Nephron progenitor cell (in vitro differentiated cells): ENCODE measurements at places on chromosomes 3 and 15.

GRCh38 chr3:103847081-103848062 is 1412.6 kb downstream of the ZPLD1 start:
- DNase-seq = no peak

- no peak for DNase-seq
Measured at GRCh38 chr3:107684431-107684925, 161.7 kb downstream of the BBX start.

- no peak for DNase-seq
Measured at GRCh38 chr3:177367788-177368187, 170.5 kb upstream of the TBL1XR1 start.

- DNase-seq = no peak
Measured at GRCh38 chr3:139557041-139557440, 17.5 kb upstream of the RBP1 start.

DNA sequence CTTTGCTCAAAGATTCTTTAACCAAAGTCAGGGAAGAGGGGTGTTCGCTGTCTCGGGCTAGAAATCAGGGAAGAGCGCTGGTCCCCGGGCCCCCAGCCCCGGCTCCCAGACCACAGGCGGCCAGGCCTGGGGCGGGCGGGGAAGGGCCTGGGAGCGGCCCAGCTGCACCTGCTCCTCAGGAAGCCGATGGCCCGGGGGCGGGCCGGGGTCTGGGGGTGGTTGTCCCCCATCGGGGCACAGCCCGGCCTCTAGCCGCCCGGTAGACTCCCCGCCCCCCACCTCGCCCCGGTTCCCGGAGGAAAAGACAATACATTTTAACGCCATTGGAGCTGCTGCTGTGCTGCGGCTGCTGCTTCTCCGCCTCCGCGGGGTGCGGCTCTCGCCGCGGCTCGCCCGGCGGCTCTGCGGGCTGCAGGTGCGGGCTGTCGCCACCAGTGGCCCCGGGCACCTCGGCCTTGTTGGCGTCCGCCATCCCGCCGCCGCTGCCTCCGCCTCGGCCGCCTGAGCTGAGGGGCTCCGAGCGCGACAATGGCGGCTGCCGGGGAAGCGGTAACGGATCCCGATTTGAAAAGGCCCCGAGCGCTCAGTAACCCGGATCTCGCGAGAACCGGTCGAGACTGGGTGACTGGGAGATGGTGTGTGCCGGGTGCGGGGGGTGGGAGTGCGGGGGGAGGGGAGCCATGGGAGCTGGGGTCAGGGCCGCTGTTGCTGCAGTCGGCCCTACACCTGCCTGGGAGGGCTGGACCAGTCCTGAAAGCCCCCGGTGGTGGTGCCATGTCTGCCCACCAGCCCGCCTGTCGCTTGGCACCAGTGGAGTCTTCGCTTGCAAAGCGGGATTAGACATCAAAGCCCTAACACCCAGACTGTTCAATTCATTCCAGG is at the start of gene MYEF2:
MYEF2 (minus strand) TSS at position 530 of the 882 bp plus-strand sequence; CDS start at position 472, 58 bp downstream.
- peak; percentile 78 for DNase-seq

DNA sequence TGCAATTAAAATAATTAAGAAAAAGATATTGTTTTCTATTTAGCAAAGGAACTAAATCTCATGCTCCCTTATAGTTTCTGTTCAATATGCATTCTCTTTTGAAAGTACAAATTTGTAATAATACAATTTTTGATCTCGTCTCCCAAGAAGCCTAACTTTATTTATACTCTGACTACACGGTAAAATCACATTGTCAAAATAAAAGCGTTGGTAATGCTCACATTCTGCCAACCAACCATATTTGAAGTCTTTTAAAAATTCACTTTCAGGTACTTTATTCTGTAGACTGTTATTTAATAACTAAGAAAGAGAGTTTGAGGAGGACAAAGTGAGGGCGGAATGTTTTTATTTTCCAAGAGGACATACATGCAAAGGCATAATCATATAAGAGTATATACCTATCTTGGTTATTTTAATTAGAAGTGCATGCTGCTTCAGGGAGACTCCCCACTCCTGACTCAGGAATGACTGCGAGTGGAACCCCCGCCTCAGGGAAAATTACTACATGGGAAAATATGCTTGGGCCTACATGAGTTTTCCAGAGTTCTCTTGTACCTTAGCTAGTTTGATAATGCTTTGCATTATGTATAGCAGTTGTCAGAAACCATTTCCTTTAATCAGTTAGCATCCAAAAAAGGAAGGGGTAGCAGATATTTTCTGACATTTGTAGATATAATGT is 19.3 kb downstream of the MBNL1 start:
- DNase-seq = no peak

GRCh38 chr3:119647171-119647570 is 13.2 kb downstream of the POPDC2 start:
- no peak for DNase-seq

DNA sequence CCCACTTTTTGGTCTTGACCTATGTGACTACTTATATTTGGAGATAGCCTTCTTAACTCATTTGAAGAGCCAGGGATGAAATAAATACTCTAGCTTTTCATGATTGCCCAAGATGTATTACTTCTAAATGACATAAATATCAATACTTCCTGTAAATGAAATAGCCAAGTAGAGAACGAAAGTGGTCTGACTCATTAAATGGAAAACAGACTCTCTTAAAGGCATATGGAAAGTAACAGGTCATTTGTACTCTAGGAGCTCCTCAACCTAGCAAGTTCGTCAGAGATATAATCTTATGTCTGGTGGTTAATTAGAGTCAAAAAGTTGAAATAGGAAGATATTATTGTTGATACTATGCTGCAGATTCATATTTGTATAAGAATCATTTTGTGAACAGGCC is 1105.4 kb downstream of the TUSC7 start:
- no peak for DNase-seq

- DNase-seq = no peak
Measured at GRCh38 chr15:74263466-74263865, 27.3 kb downstream of the CCDC33 start.

- no peak for DNase-seq
Measured at GRCh38 chr15:82064824-82065223, 19.0 kb upstream of the MEX3B start.

- DNase-seq = no peak
Measured at GRCh38 chr3:186514296-186515002, 29.7 kb downstream of the CRYGS start.

DNA sequence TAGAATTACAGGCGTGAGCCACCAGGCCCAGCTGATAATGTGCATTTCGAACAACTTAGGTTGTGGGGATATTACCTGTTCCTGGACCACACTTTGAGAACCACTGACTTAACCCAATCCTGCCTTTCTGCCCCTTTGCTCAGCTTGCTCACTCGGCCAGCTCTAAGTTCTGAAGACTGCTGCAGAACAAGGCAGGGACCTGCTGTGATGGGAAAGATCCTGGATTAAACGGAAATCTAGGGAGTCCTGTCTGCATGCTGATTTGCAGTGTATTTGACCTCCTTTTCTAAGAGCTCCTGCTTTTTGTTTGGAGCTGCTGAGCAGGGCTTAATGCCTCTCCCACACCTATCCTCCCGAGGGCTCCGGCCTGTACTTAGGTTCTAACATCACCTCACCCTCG is 2.9 kb downstream of the LTK start:
- no peak for DNase-seq

- no peak for DNase-seq
Measured at GRCh38 chr15:42021593-42021992, 751 bp upstream of the PLA2G4E start.

DNA sequence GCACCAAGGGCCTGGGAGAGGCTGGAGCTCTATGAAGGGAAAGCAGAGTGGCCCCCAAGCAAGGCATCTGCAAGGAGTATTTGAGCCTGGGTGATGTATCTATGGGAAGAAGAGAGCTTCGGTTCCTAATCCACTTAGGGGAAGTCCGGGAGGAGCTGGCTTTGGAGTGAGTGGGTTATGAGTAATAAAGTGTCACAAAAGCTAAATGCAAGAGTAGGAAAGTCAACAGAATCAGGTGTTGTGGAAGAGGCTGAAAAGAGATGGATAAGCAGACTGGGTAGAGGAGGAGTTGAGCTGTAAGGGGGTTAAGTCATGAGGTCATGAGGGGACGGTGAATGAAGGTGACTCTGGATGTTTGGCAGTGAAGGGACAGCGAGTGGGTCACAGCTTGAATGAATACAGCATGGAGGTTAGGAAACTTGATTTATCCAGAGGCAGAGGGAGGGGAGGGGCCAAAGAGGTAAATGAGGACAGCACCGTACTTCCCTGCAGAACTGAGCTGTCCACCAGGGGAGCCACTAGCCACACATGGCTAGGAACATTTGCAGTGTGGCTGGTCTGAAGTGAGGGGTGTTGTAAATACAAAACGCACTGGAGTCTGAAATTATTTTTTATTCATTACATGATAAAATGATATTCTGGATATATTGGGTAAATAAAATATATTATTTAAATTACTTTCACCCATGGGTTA is 83.3 kb downstream of the ADCY5 start:
- DNase-seq = peak; percentile 30

DNA sequence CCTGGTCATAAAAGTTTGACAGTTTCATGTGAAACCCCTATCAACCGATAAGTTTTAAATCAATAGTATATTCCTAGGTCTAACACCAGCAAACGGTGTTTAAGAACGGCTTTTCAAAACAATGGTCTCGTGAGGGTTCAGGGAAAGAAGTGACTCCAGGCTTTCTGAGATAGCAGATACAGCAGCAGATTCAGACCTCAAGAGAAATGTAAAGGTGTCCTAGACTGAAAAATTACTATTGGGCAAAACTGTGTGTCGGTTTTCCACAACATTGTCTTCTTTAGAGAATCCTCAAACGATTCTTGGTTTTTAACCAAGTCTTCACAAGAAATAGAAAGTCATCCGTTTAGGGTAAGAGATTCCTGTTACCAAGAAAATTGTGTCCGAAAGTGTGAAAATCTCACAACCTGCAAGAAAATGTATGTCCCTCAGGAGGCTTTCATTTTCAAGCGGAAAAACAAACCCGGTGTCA is 1.2 kb downstream of the SETD2 start:
- no peak for DNase-seq

DNA sequence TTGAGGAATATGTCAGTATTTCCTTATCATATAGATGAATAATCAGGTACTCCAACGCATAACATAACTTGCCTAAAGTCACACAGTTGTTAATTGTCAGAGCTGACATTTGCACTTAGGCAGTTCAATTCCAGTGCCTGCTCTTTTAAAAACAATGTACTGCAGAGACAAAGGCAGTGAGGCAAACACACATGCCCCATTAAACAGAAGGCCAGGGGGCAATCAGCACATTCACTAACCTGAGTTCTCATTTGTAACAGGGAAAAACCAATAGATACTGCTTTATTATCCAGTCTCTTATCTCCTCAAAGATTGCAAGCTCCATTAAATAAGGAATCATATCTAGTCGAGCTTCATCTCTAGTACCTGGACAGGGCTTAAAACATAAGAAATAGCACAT is 1017.4 kb downstream of the SQOR start:
- DNase-seq = peak; percentile 9

DNA sequence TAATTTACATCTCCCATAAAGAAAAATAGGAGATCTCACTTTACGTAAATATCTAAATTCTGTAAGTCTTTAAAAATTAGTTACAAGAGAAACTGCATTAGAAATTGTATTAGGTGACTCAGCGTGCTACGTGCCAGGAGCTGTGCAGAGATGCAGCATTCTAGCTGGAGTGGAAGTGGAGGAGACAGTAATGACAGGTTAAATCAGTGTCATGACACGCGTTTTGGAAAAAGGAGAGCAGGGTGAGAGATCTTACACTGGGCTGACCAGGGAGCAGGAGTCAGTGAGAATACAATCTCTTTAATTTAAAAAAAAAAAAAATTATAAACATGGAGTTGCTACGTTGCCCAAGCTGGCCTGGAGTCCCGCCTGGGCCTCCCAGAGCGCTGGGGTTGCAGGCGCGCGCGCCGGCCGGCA is 635 bp downstream of the TUBGCP5 start:
- DNase-seq = no peak

DNA sequence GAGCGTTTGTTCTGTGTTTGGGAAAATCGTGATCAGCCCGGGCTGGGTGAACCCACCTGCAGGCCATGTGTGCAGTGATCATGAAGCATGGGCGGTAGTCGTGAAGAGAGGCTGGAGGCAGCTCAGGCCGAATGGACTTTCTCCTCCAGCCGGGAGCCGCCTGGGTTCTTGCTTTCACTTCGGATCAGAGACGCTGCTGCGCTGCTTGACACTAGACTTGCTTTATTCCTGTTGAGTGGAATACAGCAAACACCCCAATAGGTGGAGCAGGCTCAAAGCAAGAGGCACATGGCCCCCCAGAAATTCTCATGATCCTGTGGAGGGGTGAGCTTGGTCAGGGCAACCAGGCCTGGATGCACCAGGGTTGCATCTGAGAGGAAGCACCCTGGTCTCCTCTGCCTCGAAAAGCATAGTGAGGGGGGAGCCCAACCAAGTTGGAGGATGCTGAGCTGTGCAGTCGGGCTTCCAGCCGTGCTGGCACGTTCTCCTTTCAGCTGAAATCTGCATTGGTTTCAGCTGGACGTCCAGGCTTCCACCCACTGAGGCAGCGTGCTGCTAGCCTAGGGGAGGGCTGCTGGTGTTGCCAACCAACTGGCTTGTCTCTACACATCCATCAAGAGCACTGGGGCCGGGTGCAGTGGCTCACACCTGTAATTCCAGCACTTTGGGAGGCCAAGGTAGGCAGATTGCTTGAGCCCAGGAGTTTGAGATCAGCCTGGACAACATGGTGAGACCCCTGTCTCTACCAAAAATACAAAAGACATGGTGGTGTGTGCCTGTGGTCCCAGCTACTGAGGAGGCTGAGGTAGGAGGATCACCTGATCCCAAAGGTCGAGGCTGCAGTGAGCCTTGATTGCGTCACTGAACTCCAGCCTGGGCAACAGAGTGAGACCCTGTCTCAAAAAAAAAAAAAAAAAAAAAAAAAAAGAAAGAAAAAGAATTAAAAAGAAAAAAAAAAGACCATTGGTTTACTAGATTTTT is 2.8 kb upstream of the NRROS start:
- DNase-seq = no peak

DNA sequence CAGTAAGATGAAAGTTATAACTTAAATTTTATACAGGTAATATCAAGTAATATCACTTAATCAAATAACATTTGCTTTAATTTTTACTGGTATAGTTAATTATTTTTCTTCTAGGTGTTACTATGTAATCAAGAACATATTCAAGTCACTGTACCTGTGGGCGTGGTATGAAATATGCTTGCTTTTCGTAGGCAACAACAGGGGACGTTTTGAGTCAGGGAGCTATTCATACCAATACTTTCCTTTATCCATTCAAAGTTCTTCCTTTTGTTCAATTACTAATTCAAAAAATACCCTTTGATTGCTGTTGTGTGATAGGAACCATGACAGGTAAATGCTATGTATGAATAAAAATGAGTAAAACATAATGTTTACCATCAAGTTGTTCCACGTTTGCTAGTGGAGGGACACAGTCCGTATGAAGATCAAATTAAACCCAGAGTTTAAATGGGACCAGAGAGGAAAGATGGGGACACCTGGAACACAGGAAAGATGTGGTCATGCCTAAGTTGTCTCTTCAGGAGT is 654.0 kb upstream of the KCNMB2 start:
- no peak for DNase-seq

DNA sequence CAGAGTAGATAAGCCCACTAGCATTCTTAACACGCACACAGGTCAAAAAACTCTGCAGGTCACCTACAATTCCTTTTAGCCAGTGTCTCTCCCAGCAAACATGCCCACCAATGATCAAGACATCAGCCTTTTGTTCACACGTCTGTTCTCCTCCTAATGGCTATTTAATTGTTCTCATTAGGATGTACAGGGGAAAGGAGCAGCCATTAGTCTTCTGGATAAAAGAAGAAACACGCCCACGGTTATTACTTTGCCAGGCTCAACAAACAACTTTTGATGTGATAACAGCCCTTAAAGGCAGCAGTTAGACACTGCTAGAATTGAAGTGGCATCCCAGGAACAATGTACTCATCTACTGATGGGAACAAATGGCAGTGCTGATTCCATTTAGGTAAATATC is 108.8 kb downstream of the NTRK3 start:
- no peak for DNase-seq

- DNase-seq = no peak
Measured at GRCh38 chr3:15979495-15979894, 181.7 kb upstream of the ANKRD28 start.
